NCI-H2081 treated with DMSO at 0.1 percent for 48 hours (cell line): ENCODE measurements at places on chromosomes 1 and 21.

DNA sequence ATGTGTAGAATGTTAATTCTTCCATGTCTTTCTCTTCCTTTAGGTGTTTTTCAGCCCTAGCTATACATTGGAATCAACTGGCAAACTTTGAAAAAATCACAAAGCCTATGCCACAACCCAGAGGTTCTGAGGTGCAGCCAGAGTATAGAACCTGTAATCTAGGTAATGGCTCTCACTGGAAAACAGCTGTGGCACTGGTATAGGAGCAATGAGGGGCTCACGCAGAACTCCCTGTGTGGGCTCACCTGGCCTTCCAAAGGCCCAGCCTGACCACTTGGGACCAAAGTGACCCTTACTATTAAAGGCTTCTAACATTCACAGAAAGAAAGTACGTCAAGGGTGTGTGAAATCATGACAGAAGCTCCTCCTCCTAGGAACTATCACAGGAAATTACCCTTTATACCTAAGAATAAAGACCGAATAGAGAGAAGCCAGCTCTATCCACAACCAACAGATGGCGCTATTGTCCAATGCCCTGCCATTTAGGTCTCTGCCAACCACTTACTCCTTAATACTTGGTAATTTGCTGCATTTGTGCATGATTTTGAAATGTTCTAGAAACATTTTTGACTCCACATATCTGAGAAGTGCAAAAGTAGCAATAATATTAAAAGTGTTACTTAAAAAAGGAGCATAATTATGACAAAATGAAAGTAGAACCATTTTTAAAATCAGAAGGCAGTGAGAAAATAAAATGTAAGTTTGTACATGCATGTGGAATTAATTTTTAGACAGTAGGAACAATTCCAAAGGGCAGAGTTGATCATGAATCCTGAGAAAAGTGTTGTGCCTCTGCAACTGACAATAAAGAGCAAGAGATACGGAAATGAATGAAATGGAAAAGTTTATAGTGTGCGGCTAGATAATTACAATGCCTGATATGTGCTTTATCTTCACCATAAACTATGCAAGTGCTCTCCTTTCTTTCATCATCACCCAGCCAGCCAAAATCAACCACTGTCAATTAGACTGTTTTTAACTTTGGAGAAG is 93.1 kb upstream of the HAO2 start:
- DNase-seq, result no peak

GRCh38 chr1:31573261-31573660 is 3.1 kb upstream of the TINAGL1 start:
- DNase-seq, result no peak

DNA sequence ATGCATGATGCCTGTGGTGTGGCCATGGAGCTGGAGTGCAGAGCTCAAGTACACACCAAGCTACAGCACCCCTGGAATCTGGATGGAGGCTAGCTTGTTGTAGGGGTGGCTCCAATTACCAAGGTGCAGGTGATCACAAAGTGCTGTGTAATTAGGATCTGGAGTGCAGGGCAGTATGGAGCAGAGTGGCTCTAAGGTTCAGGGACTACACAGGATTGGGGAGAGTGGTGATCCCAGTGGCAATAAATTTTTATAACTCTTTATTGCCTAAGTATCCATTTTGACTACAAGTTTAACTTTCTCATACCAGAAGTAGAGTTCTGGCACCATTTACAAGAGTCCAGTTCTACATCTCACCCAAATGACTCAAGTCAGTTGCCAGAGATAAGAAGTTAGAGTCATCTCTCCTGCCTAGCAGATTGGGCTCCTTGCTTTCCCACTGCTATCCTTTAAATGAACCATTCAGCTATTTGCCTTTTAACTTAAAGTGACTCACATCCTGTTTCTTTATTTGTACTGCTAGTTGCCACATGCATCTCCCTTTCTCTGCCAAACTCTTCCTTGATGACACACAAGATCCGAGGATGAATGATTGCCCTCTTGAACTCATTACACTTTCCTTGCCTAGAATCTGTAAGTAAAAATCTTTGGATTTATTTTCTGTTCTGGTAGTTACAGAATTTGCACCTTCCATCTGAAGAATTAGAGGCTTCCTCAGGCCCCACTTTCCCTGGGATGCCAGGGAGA is 427.2 kb downstream of the KCNT2 start:
- no peak for DNase-seq

DNA sequence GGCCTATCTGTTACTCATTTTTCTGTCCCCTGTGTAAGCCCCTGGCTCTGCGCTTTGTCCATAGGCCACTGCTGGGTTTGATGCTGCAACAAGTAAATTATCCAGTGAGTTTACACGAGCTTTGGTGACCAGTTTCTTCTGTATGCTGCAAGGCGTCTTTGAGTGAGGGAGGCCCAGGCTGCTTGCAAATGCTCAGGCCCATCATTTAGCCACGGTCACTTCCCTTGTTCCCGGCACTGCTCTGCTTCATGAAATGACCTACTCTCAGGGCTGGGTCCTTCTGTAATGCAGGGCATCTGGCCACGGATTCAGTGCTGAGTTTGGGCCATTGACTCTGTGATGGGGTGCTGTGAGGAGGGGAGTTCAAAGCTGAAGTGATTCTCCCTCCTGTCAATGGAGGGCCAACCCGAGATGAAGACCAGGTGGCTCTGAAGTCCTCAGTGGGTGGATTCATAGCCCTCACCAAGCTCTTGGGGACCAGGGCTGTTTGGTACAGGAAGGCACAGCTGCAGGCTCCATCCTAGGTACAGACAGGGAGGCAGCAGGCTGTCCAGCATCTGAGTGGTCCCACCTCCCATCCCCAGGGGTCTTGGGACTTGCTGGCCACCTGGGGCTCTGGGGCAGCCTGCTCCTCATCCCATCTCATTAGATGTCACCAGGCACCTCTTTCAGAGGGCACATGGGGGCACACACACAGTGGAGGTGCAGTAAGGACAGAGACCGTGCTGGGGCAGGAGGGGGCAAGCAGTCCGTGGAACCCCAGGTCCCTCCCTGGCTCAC is 21.7 kb downstream of the LHX4 start:
- DNase-seq, result no peak

- no peak for DNase-seq
Observed at GRCh38 chr1:22880174-22880601, 92.5 kb downstream of the LACTBL1 start.

DNA sequence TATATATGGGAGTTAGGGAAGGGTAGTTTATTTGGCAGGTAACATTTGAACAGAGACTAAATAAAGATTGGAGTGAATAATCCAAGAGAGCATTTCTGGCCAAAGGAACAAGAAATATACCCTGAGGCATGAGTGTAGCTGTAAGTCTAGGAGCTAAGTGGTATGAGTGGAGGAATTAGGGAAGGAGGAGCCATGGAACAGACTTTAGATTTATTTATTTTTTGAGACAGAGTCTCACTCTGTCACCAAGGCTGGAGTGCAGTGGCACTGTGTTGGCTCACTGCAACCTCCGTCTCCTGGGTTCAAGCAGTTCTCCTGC is 18.4 kb downstream of the CAPZA1 start:
- no peak for DNase-seq

GRCh38 chr1:56557746-56558145 is 21.6 kb downstream of the PLPP3 start:
- DNase-seq, result no peak

DNA sequence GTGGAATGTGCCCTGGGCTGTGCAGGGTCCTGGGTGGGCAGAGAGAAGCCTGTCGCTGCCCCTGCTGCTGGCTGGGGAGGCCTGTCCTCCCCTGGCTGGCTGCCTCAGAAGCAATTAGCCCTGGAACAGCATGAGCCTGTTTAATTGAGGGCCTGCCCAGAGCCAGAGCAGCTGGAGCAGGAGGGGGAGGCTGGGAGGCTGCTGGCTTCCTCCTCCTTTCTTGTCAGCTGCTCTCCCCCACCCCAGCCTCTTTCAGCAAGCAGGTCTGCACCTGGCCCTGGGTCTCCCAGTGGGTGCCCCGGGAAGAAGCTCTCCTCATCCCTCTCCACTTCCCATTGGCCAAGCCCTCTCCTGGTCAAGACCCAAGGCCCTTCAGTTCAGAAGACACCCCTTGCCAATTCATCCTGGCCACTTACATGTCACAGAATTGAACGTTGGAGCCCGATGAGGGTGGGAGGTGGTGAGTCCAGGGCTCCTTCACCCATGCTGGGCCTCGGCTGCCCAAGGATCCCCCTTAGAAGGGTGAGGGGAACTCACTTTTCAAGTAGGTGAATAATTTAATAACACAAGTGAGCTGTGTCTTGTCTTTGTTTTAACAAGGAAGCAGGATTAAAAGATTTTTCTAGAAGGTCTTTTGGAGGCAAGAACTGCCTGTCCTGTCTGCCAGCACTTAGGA is 13.2 kb downstream of the AMPD2 start:
- peak; percentile 70 for DNase-seq

GRCh38 chr1:41436281-41437010 is 48.0 kb downstream of the EDN2 start:
- DNase-seq, result no peak

DNA sequence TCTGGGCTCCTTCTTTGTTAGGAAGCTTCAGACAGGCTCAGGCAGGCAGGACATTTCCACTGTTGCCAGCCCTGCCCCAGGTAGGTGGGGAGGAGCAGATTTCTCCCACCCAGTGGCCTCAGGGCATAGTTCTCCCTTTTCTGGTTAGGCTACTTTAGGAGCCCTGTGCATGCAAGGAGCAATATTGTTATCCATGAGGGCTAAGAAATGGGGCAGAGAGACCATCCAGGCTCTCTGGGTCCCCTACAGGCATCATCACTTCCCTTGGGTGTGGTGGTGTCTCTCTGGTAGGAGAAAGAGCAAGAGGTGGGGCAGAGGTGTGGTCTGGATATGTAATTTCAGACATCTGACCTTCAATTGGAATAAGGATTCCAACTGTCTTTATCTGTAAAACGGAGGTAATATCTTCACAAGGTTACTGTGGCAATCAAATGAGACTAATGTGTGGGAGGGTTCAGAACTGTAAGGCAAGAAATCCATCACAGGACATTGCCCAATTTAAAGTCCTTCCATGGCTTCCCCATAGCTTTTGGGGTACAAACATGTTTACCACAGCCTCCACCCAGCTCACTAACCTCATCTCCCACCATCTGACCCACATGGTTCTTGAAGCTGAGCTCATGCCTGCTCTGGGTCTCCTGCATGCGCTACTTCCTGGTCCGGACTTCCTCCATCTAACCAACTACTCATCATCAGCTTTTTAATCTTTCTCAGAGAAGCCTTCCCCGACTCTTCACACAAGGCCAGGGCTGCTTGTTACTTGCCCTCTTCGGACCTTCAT is 26.1 kb downstream of the PCAT6 start:
- no peak for DNase-seq

GRCh38 chr21:44329086-44329889 is 9.9 kb downstream of the CFAP410 start:
- no peak for DNase-seq

GRCh38 chr1:83818916-83819315 is 180.0 kb downstream of the TTLL7 start:
- no peak for DNase-seq

- no peak for DNase-seq
Observed at GRCh38 chr1:59156051-59156450, 140.8 kb upstream of the FGGY start.

DNA sequence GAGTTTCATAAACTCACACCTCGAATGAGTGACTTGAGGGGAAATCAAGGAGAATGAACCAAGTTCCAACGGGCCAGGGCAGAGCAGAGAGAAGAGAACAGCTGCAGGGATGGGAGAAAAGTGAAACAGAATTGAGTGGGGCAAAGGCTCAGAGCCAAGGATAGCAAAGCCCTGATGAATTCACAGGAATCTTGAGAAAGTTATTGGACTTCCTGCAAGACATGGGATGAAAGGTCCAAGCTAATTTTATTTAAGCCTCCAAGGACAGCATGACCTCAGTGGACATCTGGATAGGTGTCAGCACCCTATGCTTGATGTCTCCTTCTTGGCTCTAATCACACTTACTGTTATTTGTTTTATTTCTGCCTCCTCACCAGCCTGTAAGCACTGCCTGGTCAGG is 43.0 kb upstream of the RAVER2 start:
- DNase-seq, result no peak

GRCh38 chr1:77545970-77546369 is 136.5 kb downstream of the ZZZ3 start:
- DNase-seq, result no peak

DNA sequence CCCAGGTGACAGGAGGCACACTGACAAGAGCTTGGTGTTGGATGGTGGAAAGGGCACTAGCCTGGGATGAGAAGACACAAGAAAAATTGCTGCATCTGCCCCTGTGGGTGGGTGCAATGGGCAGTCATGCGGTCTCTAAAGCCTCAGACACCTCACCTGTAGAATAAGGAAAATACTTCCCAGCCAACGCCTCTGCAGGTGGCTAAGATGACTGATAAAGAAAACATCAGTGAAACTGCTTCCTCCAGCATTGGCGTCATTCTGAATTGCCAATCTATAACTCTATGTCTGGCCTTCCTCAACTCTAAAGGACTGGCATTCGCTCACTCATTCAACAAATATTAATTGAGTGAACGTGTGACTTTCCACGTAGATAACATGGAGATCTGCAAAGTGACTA is 100.4 kb upstream of the F3 start:
- DNase-seq, result no peak

DNA sequence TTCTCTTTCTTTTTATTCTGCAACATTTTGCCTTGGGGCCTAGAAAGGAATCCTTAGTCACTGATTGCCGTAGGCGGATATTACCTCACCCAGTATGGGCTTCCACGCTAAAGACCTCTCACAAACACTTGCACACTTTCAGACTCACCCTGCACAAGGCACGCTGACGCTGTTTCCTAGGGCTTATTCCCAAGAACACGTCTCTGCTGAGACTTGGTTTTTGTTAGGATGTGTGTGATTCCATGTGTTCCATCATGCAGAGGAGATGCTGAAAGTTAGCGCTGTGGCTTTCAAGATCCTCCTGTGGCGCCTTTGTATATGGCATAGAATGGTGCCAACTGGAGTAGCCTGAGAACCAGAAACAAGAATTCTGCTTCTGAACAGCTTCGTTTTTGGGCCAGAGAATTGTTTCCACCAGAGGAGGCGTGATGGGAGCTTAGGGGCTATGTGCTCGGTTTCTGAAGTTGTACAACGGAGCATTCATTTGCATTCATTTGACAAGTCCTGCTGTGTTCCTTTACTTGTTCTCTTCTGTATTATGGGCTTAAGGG is 297.0 kb downstream of the DISC1 start:
- DNase-seq, result no peak

- DNase-seq, result no peak
Observed at GRCh38 chr1:206082831-206083695, 30.1 kb downstream of the RHEX start.

- DNase-seq, result peak; percentile 25
Observed at GRCh38 chr1:213564215-213564659, 423.5 kb upstream of the PROX1 start.

- DNase-seq, result no peak
Observed at GRCh38 chr21:34960687-34961086, 88.4 kb downstream of the RUNX1 start.
